ENCODE measurements at places on chromosomes 13 and 19.

DNA sequence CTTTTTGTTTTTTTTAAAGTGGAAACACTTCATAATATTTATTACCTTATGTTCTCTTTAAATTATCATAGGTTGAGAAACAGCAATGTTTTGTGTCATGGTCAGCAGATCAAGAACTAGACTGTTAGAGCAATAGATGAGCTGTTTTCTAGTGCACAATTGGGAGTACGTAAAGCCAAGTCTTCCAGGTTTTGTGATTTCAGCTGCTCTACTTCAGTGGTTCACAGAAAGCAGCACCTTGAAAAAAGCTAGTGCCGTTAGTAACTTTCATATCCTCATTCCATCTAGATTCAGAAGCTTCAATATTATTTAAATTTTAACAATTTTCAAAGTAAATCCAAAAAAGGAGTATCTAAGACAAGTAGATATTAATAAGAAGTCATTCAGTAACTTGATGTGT is 1.9 kb downstream of the GPR18 start:
- DNase-seq: no peak

DNA sequence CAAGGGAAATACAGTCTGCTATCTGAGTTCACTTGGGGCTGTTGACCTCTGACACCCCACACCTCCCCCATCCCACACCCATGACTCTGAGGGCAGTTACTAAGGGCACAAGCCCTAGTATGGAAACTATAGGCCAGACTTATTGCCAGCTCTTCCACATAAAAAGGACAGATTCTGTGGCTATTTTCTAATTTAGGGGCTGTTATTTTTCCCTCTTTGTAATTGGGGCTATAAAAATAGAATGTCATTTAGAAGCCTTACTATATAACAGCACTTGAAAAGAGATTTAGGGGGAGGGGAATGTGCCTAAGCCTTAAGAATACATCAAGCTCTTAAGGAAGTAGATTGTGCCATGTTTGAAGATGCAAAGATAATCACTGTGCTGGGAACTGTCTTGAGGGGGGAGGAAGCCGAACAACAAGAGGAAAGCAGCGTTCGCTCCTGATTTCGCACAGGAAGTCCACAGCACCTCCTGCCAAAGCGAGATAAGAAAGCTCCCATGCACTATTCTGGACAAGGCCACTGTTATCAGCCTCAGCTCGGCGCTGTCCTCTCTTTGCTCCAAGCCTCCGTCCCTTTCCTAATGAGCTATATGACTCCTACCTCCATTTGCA is 86.6 kb downstream of the FLT1 start:
- DNase-seq: no peak

DNA sequence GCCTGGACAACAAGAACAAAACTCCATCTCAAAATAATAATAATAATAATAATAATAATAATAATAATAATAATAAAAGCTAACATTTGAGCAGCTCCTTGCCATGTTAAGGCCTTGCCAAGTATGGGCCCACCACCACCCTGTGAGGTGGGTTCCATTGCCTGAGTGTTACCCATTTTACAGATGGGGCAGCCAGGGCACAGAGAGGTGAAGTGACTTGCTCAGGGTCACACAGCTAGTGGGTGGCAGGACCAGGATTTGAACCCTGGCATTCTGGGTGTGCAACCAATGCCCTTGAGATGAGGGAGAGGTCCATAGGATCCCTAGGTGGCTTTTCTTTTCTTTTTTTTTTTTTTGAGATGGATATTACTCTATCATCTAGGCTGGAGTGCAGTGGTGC is 29.5 kb downstream of the ZSWIM4 start:
- no peak for DNase-seq

DNA sequence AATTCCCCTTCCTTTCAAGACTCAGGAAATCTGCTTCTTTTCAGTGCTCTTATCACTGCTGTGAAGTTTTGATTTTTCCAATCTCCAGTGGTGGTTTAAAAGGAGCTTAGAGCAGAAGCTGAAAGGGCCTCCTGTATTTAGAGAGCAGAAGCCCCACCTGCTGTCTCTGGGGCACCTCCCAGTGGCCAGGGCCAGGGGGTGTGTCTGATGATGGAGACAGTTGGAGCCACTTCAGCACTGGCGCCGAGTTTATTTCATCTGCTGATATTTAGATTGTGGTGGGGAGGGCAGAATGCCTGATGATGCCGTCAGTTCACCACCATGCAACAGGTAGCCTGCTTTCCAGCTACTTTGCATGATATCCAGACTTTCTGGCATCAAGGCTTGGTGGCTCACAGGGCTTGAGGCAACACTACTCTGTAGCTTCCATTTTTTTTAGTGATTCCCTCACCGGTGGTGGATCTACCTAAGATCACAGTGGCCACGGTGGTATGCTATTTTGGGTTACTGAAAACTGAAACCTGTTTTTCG is 371.9 kb downstream of the KCNRG start:
- DNase-seq: peak; percentile 75

DNA sequence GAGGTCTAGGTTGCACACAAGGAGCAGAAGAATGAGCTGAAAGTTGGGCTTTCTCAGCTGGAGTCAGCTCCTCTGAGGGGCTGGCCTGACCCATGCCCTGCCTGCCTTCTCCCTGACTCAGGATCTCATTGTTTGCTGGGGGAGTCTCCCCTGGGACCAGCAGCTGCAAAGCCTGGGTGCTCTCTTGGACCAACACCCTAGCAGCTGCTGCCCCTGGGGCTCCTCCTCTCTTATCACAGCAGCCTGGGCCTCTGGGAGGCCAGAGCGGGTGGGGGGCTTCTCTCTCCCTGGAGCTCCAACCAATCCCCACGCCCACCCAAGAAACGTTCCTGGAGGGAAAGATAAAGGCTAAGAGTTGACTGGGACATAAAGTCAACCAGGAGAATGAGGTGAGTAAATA is 1.6 kb upstream of the FCGBP start:
- DNase-seq: no peak

DNA sequence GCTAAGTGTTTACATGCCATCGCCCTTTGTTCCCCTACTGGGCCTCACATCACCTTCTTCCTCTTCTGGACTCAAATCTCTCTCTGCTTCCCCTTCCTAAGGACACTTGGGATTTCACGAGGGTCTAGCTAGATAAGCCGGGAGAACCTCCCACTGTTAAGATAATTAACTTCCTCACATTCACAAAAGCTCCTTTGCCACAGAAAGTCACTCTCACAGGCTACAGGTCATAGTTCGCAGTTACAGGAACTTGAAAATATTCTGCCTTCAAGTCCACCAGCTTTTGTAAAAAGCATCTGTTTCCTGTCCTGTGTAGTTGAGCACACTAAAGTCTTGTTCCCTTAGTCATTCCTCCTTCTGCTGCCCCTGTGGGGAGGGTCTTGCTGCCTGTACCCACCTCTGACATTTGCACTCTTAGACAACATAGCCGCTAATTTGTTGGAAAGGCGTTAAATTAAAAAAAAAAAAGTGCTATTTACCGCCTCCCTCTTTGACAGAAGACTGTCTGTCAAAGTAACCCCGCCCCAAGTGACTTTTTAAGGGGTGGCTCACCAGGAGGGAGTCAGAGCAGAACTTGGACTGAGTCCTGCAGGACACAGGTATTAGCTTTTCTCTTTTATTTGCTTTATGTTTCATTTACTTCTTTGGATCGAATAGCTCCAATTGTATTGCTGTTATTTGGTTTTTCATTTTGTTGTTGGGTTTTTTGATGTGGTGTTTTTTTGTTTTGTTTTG is 26.8 kb upstream of the CEACAM21 start:
- peak; percentile 48 for DNase-seq

GRCh38 chr13:51252954-51253532 is 30.8 kb downstream of the FAM124A start:
- no peak for DNase-seq

DNA sequence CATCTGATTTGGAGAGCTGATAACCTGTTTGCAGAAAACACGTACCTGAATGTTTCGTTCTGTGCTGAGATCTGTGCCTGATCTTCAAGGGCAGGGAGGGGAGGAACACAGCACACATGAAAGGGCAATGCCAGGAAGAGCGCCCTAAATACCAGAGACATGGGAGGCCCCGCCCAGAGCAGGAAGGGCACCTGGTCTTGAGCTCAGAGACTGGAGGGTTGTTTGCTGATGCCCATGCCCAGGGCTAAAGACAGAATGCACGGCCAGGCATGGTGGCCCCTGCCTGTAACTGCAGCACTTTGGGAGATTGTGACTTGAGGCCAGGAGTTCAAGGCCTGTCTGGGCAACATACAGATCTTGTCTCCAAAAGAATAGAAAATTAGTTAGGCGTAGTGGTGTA is 183.2 kb downstream of the TUBA3C start:
- no peak for DNase-seq

DNA sequence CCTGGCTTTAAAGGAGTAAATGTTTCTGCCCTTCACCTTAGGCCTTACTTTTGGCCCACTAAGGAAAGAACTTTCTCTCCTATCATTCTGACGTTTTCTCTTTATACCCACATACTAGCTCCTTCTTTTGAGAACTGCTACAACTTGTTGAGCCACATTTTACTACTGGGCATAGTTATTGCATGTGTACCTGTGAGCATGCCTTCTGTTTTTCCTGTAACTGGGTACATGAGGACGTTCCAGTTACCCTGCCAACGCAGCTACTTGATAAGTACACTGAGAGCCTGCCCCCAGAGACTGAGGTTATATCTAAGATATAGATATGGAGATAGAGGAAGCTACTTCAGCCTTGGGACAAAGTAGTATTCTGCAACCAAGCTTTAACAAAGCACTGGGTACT is 3.5 kb downstream of the CCDC169 start:
- DNase-seq: no peak

- DNase-seq: no peak
Measured at GRCh38 chr13:88303605-88304004, 632.4 kb downstream of the SLITRK5 start.

DNA sequence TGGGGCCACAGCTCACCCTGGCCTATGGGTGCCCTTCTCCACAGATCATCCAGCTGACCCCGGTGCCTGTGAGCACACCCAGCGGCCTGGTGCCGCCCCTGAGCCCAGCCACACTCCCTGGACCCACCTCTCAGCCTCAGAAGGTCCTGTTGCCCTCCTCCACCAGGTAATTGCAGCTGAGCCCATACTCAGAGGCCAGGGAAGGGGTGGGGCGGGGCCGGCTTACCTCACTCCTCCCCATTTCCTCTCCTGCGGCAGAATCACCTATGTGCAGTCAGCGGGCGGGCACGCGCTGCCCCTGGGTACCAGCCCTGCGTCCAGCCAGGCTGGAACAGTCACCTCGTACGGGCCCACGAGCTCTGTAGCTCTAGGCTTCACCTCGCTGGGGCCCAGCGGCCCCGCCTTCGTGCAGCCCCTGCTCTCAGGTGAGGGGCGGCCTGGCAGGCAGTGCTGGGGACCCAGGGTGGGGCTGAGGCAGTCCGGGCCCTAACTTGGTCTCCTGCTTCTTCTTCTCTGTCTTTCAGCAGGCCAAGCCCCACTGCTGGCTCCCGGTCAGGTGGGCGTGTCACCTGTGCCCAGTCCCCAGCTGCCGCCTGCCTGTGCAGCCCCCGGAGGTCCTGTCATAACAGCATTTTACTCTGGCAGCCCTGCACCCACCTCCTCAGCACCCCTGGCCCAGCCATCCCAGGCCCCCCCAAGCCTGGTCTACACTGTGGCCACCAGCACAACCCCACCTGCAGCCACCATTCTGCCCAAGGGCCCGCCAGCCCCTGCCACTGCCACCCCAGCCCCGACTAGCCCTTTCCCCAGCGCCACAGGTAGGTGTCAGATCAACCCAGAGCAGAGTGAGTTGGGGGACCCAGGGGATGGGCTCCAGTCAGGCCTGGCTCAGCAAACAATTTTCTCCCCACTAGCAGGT is 9.6 kb upstream of the PRR19 start:
- DNase-seq: no peak

- DNase-seq: peak; percentile 71
Measured at GRCh38 chr19:58009666-58010301, 7.2 kb upstream of the ZNF606 start.

DNA sequence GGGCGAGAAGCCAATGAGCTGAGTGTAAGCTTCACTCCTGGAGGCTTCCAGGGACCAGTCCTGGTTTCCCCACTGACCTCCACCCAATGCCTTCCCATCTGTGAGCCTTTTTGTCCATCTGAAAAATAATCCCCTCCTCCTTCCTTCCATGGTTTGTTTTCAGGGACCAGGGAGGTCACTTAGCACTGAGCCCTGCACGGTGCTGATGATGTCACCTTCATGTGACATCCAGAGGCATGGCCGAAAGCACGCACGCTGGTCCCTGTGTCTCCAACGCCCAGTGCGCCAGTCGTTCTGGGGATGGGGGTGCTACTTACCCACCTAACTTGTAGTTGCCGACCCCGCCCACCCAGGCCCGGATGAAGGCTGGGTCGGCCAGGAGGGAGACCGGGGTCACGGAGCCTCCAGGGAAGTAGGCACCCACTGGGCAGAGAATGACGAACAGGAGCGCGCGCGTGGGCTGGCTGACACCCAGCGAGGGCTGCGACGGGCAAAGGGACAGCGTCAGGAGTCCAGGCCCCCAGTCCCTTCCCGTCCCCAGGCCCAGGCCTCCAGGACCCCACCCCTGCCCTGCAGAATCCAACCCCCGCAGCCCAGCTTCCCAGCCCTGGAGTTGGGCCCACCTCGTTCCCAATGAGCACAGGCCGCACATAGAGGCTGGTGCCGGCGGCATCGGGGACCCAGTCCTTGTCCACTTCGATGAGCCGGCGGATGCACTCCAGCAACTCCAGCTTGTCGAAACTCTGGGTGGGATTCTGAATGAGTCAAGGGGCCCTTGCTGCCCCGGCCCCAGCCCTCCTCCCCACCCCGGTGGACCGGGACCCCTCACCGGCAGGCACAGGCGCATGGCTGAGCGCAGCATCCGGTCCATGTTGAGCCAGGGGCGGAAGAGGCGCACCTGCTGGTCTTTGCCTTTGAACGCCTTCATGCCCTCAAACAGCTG is 11.2 kb downstream of the BCAT2 start:
- no peak for DNase-seq

DNA sequence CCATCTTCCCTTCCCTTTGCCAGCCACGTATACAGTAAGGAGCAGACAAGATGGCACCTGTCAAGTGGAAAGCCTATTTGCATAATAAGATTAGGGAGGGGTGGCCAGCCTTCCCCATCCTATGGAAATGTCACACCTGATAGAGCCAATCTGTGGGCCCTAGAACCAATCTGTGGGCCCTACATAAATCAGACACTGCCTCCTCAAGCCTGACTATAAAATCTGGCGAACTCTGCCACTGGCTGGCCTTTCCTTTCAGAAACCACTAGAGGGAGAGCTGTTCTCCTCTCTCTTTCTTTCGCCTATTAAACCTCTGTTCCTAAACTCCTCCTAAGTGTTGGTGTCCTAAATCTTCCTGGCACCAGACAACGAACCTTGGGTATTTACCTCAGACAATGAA is 231.5 kb upstream of the KLHL1 start:
- DNase-seq: peak; percentile 64

- no peak for DNase-seq
Measured at GRCh38 chr13:66977161-66977560, 253.0 kb downstream of the PCDH9 start.

Measured in neural progenitor cell (in vitro differentiated cells).